A172 (cell line): ENCODE measurements at places on chromosomes 2 and 18.
A peak's percentile ranks its signal among the peaks of the same experiment; 100 is the strongest.

DNA sequence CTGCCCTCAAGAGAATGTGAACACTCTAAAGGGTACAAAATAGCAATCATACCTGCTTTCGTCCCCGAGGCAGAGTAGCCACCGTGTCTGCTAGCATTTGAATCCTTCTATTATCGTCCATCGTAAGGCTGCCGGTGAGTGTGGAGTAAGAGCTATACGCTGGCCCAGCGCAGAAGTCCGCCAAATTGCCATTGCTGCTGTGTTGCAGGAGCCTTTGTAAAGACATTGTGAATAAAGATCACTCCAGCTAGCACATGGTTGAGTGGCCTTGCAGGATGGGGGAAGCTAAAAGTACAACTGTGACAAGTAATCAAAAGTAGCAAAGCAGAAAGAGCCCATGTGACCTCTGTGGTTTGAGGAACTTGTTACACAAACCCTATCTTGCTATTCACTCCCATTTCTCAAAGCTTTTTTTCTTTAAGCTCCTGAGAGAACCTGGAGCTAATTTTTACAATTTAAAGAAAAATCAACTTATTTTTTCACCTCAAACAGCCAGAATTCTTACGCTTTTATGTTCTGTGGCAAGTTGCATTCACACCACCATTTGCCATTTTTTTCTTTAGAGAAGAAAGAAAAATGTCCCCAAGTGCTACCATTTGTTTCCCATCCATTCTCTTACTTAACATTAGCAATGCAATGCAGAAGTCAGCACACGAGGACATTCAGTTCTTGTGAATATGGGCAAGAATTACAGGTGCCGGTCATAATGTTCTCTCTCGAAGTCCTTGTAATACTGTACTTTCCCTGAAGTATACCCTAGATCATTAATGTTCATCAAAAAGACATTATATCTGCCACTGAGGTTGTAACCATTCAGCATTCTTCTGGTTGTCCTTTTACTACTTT, at the start of gene CYTIP:
Gene CYTIP (minus strand): TSS at position 295 of the 846 bp plus-strand sequence. CDS start 69 bp downstream, at position 226.
- DNase-seq = no peak

- DNase-seq = no peak
These were observed 38.2 kb upstream of the MGAT4A start for GRCh38 chr2:98769114-98769476.

DNA sequence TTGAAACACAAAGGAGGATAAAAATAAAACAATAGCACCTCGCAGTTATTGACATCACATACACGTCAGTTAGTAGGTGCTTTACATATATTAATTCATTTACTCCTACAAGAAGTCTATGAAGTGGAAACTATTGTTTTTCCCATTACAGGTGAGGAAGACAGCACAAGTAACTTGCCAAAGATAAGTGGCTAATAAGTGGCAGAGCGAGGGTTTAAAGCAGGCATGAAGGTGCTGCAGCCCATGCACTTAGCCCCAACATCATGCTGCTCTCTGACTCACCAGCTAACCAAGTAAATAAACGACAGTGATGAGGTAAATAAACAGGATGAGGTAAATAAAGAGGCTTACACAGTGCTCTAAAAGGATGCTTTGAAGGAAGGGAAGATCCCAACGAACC, 498.6 kb upstream of the ZEB2 start:
- no peak for DNase-seq

GRCh38 chr18:56984731-56985130, 162.2 kb upstream of the BOD1L2 start:
- no peak for DNase-seq

DNA sequence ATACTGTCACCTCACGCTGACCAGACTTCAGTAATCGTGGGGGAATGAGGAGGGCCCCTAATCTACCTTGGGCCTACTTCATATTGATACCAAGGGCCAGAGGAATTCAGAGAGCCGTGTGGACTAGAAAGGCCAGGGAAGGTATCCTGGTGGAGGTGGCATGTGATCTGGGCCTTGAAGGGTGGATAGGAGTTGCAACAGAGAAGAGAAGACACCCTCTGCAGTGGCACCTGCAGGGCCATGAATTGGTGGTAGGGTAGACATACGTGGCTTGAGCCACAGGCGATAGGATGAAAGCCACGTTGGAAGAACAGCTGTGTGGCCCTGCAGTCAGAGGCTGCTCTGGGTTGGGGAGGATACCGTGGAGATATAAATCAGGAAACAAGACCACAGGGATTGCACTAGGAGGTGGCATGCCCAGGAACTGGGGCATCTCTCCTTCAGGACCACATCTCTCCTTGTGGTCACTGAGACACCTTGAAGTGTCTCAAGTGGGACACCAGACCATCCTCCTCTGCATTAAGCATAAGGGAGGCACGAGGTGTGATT, 141.4 kb downstream of the CYP26B1 start:
- no peak for DNase-seq

- DNase-seq = no peak
These were observed 98.2 kb upstream of the MAPRE2 start for GRCh38 chr18:34942975-34943374.

DNA sequence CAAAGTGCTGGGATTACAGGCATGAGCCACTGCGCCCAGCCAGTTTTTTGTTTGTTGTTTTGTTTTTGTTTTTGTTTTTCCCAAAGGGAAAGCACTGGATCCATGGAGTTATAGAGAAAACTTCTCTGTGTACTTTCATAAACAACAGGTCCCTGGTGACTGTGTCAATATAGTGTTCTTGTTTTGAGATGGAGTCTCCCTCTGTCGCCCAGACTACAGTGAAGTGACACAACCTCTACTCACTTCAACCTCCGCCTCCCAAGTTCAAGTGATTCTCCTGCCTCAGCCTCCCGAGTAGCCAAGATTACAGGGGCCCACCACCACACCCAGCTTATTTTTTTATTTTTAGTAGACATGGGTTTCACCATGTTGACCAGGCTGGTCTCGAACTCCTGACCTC, 16.5 kb downstream of the USP34 start:
- no peak for DNase-seq

- DNase-seq = no peak
These were observed 21.6 kb downstream of the TSN start for GRCh38 chr2:121776885-121777698.

GRCh38 chr18:12327510-12328178, 19.6 kb downstream of the TUBB6 start:
- peak; percentile 85 for DNase-seq

- no peak for DNase-seq
These were observed 24.9 kb downstream of the PECR start for GRCh38 chr2:216056739-216057138.

DNA sequence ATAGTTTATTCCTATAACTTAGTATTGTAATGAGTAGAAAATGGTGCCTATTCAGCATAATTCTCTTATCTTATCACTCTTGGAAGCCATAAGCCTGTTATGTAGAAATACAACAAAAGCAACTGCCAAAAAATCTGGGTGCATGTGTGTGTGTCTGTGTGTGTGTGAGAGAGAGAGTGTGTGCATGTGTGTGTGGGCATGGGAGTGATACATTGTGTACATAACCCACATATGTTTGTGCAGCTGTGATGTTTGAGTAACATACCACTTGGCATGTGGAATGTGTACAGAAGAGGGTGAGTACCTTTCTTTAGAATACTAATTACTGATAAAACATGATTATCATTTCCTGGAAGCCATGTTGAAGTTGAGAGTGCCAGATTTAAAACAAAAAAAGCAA, 642.3 kb upstream of the SYT4 start:
- DNase-seq = no peak

- DNase-seq = no peak
These were observed 347.2 kb upstream of the TNP1 start for GRCh38 chr2:217206907-217207698.

DNA sequence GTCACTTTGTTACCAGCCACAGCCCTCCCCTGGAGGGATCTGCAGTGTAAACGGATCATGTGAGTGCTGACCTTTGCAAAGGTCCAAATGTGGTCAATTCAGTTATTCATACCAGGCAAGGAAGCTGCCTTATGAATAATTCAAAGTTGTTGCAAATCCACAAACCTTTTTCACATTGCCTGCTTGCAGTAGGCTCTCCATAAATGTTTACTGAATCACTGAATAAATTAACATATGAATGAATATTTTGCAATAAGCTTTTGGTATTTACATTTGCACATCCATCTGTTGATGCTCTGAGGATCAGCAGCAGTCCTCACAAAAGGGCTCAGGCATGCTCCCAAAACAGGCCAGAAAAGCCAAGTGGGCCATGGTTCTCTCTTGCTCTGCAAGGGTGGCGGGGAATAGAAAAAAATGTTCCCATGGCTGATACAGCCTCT, 156.8 kb downstream of the VAPA start:
- no peak for DNase-seq

- DNase-seq = no peak
These were observed 32.5 kb downstream of the SLC66A3 start for GRCh38 chr2:11187731-11188130.

DNA sequence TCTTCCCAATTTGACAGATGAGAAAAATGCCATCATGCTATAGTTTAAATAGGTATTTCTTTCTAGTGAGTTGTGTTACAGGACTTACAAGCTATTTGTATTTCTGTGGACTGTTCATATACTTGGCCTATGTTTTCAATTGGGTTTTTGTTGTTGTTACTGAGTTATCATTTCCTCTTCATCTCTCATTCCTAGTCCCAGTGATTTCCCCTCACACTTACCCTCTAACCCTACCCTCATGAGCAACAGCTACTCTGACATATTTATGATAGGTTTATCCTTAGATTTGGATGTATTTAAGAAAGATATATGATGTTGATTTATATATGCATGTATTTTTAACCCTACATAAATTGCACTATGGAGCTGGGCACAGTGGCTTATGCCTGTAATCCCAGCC, 10.9 kb upstream of the PSD4 start:
- no peak for DNase-seq

DNA sequence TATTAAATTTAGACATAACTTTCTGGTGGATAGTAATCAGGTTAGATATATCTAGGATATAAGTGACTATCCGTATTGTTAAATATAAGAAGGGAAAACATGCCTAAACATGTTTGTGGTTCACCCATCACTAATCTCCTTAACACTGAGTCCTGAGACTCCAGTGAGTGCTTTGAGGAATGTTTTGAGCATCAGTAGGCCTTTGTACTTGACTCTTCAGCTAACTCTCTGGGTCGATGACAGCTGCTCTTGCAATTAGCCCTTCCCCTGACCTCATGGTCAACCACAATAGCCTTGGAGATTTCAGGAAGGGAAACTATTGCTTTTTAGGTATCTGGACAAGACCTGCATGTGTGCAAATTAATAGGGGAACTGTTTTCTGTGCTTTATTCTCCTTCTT, 716.8 kb downstream of the EPHA4 start:
- DNase-seq = peak; percentile 13

DNA sequence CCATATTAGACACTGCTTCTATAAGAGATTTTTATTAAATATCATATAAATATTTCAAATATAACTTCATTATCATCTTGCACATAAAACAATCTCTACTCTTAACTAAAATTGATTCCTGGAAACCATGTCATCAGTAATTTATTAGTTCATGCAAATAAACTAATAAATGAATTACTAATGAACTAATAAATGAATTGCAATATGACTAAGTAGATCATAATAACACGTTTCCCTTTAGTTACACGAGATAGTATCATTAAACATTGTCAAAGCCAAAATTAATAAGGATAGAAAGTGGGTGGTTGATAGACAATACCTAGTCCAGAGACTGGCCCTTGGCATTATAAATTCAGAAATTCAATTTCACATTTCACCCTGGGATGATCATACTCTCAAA, 26.1 kb downstream of the METTL4 start:
- no peak for DNase-seq

- DNase-seq = no peak
These were observed 436.9 kb upstream of the SPRED2 start for GRCh38 chr2:65869296-65869695.

GRCh38 chr2:9163306-9164111, 43.1 kb upstream of the ASAP2 start:
- no peak for DNase-seq

GRCh38 chr2:188916736-188917135, 57.4 kb upstream of the COL3A1 start:
- DNase-seq = no peak

- DNase-seq = no peak
These were observed 27.2 kb downstream of the ASXL3 start for GRCh38 chr18:33605250-33605649.

GRCh38 chr2:239824866-239825704, 200.1 kb downstream of the NDUFA10 start:
- no peak for DNase-seq

DNA sequence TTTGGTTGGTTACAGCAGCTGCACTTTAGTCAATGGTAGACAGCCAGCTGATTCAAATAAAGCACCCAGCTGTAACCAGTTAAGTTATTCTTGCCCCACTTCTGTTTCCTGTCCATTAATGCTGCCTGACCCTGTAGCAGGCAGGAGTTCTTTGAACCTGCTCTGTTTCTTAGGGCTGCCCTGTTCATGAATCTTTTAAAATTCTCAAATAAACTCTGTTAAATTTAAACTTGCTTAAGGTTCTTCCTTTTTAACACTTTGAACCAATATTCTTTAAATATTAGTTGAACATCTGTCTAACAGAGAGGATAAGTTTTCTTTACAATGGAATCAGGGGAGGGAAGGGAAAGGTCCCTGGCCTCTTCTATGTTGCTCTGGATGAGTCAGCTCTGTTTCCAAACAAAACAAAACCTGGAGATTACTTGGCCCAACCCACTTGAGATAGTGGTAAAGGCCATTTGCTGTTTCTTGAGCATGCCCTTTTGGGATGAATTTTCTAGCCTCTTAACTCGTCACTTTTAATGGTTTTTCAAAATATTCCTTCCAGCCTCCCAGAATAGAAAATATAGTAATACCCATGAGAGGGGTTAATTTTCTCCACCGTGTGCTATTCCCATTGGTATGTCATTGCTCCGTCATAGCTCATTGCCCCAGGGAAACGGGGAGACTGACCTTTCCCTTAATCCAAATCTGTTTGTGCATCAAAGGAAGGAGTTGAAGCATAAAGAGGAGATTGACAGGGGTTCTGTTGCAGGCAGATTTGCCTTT, 112.1 kb upstream of the FHL2 start:
- peak; percentile 64 for DNase-seq

GRCh38 chr2:218405086-218405745, 5.5 kb downstream of the CTDSP1 start:
- no peak for DNase-seq

- DNase-seq = peak; percentile 34
These were observed 36.8 kb downstream of the HRH4 start for GRCh38 chr18:24497031-24497754.

GRCh38 chr2:30990671-30991070, 147.6 kb downstream of the GALNT14 start:
- no peak for DNase-seq

DNA sequence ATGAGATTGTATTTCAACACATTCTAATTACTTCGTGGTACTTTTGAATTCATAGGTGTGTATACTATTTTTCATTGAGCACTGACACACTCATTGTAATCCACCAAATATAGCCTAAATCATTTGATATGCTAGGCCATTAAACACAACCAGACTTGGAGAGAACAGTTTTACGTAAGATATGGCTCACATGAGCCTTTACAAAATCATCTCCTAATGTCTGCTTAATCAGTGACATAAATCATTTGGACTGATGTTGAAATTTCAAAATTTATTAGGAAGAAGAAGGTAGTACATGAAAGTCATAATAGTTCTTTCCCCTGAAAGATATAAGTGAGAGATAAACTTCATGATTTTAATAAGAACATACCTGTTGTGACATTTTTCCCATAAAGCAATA, 550.2 kb upstream of the LINC00305 start:
- DNase-seq = no peak
